CD8-positive, alpha-beta memory T cell (primary cell): ENCODE measurements at places on chromosomes 16 and 17. TPM values are rescaled to one million over a fixed set of nuclear protein-coding genes. Genes with fewer than 3 reads are reported as not detected.

The METTL26 gene
- 129 TPM for total RNA-seq

The CLDN9 gene
- total RNA-seq, result not detected

The KRTAP4-4 gene
- not detected for total RNA-seq

The CDR2L gene
- total RNA-seq, result 1.7 TPM

The RNF43 gene
- 0.47 TPM for total RNA-seq

The ATP6V0D1 gene
- total RNA-seq, result 57.6 TPM

The ABCA6 gene
- total RNA-seq, result 0.16 TPM

The KRTAP4-6 gene
- total RNA-seq, result not detected

The ZFP1 gene
- 17.4 TPM for total RNA-seq

GRCh38 chr17:6041246-6041645, 28.9 kb upstream of the WSCD1 start:
- DNase-seq, result no peak

DNA sequence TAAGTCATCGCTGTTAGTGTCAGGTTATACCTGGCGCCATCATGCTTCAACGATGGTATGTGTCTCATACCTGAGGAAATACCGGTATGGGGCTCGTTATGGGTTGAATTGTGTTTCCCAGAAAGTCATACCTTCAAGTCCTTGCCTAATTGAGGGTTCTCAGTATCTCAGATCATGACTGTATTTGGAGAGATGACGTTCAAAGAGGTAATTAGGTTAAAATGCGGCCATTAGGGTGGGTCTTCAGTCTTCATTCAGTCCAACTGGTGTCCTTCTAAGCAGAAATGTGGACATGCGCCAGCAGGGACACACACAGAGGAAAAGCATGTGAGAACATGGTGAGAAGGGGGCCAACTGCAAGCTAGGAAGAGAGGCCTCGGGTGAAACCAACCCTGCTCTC, 37.5 kb upstream of the XYLT1 start:
- no peak for DNase-seq

DNA sequence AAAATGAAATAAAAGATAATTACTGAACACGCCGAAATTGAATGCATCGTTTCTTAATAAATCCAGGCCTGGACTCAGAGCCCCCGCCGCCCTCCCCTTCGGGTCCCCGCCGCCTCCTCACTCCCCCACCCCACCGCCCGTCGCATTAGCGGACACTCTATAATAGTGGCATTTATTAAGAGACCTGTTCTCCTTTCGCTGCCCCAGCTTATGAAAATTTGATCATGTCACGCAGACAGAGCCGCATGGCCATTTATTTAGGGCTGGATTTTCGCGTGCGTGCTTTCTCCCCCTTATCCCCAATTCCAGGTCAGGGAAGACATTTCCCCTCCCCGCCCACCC, 6.3 kb upstream of the HOXB2 start:
- no peak for DNase-seq

DNA sequence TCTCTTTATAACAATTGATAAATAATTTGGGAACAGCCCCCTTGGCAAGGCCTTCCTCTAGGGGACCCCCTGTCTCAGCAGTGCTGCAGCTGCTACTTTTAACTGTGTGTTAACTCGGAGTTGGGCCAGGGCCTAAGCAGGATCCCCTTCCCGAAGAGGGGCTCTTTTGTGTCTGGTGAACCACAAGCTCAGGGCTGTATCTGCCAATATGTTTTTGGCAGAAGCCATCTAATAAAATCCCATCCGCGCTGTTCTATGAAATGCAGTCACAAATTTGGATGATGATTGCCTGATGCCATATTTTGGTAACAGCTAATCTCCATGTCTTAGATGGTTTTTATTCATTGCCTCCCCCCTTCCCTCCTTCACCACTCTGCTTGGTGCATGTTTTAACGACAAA, 267.7 kb downstream of the FTO start:
- no peak for DNase-seq

- DNase-seq, result no peak
Observed at GRCh38 chr16:70467113-70467512, 12.7 kb downstream of the FCSK start.

DNA sequence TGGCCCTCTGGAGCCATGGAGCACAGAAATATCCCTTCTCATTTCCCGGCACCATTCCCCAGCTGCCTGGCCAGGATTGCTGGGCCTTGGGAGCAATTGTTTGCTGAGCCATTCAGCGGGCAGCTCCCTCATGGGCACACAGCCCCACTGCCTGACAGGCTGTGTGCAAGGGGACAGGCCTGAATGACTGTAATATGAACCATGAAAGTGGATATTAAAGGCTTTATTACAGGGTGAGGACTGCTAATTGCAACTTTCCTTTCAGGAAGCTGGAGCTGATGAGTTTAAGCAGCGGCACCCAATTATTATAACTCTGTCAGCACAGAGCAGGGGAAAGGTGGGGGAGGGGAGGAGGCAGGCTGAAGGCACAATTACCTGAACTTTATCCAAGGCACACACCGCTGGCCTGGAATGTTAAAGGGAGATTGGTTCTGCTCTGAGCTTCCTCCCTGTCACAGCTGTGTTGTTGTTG, 159.8 kb upstream of the SDK2 start:
- DNase-seq, result no peak

GRCh38 chr17:8384801-8385378, 1.9 kb upstream of the RPL26 start:
- DNase-seq, result no peak

GRCh38 chr17:6994666-6995256, 1.1 kb upstream of the ALOX12 start:
- DNase-seq, result no peak

GRCh38 chr16:68948230-68948910, 105.0 kb downstream of the TANGO6 start:
- no peak for DNase-seq

DNA sequence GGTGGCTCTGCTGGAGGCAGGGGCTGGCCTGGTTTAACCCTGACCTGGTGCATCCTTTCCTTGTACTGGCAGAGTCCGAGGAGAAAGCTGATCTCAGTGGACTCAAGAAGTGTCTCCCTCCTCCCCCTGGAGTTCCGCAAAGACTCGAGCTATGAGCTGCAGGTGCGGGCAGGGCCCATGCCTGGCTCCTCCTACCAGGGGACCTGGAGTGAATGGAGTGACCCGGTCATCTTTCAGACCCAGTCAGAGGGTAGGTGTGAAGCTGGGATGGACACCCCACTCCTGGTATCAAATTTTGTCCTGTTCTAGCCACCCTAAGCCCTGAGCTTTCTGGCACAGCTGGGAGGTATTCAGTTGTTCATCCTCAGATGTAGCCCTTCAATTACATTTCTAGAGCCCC, 42.5 kb downstream of the IL21R start:
- no peak for DNase-seq

GRCh38 chr16:4754865-4755264, 12.1 kb downstream of the ZNF500 start:
- no peak for DNase-seq

DNA sequence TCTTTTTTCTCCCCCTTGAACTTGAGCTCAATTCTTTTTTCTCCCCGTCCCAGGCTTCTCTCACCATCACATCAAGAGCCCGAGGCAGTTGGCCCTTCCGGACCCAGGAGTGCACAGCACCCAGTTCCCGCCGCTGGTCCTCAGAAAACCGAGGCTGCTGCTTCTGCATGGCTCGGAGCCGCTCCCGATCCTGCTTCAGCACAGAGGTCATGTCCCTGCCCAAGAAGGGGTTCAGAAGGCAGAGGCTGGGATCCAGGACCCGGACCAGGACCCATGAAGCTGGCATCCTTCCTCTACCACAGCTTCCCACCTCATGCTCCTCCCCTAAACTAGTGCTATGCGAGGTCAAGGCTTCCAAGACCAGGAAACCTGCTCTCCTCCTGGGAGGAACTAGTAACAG, 10.5 kb downstream of the PER1 start:
- peak; percentile 43 for DNase-seq

- no peak for DNase-seq
Observed at GRCh38 chr17:68197091-68197996, 50.5 kb upstream of the AMZ2 start.

DNA sequence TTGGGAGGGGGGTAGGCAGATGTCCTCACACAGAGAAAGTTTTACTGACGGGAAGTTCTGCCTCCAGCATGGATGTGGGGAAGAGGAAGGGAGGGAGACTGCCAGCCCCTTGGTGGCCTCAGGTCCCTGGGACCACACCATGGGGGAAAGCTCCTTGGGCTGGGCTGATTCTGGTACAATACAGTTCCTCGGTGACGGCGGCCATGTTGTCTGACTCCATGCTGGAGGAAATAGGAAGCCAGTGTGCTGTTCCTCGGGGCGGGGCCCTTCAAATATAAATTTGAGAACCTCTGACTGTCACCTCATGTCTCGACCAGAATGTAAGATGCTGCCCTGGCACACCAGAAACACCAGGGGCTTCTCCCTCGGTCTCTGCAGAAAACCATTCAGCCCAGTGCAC, 66.8 kb downstream of the CNGB1 start:
- no peak for DNase-seq

DNA sequence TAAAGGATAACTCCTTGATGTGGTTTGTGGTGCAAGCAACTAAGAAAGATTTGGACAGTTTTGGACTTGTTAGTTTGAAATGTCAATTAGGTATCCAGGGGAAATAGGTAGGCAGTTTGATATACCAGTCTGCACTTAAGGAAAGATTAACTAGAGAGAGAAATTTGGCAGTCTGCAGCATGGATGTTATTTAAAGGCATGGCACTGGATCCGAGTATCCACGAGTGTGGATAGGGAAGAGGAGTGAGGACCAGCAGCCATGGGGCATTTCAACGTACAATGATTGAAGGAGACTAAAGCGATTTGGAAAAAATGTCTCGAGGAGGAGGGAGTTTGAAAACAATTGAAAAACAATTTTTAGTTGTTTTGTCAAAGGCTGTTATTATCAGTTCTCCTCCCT, 117.4 kb downstream of the NLK start:
- DNase-seq, result no peak

DNA sequence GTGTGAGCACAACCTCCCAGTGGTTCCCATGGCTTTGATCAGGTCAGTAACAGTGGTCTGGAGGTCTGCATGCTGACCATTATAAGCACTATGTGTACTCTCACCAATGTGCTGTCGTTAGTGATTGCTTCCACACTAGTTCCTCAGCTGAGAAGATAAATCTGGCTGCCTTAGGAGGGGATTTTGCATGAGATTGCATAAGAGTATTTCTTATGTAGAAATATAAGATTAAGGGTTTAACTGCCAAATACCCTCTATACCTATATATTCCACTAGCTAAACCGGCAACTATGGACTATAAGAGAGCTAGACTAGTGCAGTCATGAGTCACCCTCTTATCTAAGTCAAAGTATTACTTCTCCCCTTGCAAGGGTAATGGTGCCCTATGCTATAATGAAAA, 580.2 kb downstream of the CDH11 start:
- DNase-seq, result no peak

DNA sequence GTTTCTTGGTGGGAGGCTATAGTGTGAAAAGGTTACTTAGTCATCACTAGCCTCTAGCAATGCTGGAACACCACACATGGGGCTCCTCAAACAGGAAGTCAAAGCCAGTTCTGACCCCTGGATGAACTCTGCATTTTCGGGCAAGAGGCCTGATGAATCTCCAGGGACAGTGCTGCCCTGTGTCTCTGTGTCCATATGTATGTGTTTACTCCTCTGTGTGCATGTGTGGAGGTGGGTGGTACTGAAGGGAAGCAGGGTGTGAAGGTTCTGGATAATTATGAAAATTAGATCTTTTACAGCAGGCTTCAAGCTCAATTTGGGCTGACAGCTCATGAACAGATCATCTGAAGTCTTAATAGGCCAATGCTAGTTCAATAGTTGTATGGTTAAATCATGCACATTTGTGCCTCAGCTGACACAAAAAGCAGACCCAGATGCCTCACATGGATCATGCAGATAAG, 133.6 kb downstream of the SNX11 start:
- DNase-seq, result no peak

DNA sequence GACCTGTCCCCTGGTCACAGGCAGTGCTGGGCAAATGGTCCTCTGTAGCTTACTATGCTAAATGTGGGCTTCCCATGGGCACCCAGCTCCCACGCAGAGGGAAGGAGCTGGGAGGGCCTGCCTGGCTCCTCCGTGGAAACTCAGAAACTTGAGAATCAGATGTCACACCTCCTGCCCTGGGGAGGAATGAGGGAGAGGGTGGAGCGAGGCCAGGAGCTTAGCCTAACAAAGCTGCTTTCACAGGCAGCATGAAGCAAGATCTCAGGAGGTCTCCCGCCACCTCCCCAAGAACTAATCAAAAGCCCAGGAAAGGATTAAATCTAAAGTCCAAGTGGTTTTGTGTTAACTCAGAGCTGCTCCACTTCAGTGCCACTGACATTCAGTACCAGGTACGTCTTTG, 33.6 kb upstream of the XYLT2 start:
- no peak for DNase-seq

DNA sequence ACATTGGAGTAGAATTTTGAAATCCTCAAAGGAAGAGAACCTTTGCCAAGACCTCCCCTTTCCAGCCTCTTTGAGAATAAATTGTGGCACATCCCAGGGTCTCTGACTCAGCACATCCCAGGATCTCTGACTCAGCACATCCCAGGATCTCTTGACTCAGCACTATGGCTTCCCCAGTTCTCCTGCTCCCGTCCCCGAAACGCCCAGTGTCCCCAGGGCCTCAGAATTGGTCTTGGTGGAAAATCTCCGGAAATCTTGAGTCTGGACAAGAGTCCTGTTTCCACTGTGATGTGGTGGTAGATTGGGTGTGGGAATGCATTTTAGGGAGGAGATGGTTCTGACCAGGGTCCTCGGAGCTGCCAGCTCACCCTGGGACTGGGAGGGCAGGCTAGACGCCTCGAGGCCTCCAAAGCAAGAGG, 19.2 kb downstream of the PLXDC1 start:
- no peak for DNase-seq

DNA sequence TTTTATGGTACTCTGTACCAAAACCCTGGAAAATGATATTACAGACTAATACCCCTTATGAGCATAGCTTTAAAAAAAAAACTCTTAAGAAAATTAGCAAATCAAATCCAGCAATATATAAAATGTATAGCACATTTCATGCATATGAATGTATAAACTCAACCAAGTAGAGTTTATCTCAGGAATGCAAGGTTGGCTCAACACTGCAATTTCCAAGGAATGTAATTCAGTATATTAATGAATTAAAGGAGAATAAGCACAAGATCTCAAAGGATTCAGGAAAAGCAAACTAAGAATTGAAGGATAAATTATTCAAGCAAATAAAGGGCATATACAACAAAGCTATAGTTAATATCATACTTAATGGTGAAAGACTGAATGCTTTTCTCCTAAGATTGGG, 61.9 kb upstream of the RPL38 start:
- DNase-seq, result no peak

- DNase-seq, result no peak
Observed at GRCh38 chr16:64278196-64278595, 843.7 kb downstream of the CDH11 start.

DNA sequence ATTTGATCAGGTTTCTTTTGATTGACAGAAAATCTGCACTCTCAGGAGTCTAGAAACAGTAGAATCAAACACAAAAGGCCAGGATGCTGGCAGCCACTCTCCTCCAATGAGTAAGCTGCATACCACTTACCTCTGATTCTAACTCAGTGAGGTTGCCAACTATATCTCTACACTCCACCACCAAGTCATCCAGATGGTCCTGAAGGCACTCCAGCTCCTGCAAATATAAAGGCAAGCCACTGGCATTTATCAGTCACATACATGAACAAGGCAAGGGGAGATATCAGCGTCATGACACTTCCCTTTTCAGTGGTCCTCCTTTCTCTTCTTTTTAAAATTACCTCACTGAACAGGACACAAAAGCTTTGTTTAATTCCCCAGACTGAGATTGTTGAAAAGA, 53.1 kb upstream of the CLEC18B start:
- no peak for DNase-seq

- DNase-seq, result no peak
Observed at GRCh38 chr17:42016411-42016831, 818 bp downstream of the DNAJC7 start.
